CD8-positive, alpha-beta memory T cell (primary cell): ENCODE measurements at places on chromosomes 7 and 10. TPM values are rescaled to one million over a fixed set of nuclear protein-coding genes. Genes with fewer than 3 reads are reported as not detected.

- H3K27ac ChIP-seq: no peak overlapping the region
- H3K4me1 ChIP-seq: no peaks in the 10 kb centered on the region
- peaks cover 4% of the 10 kb centered on the region for H3K27me3 ChIP-seq
- no peak for DNase-seq
Observed at GRCh38 chr7:43353902-43354301, 229.0 kb upstream of the STK17A start.

DNA sequence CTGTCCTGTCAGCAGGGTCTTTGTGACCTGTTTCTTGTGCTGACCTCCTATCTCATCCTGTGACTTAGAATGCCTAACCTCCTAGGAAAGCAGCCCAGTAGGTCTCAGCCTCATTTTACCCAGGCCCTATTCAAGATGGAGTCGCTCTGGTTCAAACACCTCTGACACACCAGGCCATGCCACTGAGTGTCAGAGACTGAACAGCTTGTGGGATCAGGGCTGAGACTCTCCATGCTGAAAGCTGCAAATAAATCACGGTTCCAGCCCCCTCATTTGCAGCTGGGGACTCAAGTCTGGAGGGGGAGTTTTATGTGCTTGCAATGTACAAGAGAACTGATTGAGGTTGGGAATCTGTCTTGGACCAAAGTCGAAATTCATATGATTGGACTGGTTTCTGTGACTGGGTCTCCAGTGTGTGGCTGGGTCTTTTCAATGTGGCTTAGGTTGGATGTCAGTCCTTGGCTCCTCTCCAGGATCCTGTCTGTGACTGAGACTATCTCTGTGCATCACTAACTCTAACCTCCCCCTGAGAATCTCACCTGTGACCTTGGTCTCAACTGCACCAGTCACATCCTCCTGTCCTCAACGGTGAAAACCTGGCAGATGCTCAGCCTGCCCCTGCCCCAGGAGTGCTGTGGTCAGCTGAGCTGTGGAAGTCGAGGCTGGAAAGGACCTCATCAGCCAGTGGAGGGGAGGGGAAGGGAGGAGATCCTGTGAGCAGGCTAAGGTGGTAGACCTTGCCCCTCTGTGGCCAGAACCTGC is 11.7 kb downstream of the PRF1 start:
- H3K4me1 ChIP-seq: peaks cover 14% of the 10 kb centered on the region
- DNase-seq: peak; percentile 10

- H3K4me3 ChIP-seq: no peak overlapping the region
- H3K27me3 ChIP-seq: no peaks in the 10 kb centered on the region
- DNase-seq: no peak
- H3K36me3 ChIP-seq: no peaks in the 10 kb centered on the region
Observed at GRCh38 chr10:18786478-18786877, 127.2 kb downstream of the ARL5B start.

- H3K4me3 ChIP-seq: no peak overlapping the region
- DNase-seq: no peak
- H3K4me1 ChIP-seq: no peaks in the 10 kb centered on the region
- no peak overlapping the region for H3K27ac ChIP-seq
- H3K36me3 ChIP-seq: peaks cover 42% of the 10 kb centered on the region
- no peaks in the 10 kb centered on the region for H3K27me3 ChIP-seq
Observed at GRCh38 chr7:99420213-99420612, 11.4 kb downstream of the BUD31 start.

ASL gene
- total RNA-seq: 24.2 TPM
